ENCODE measurements at places on chromosomes 13 and 19.

DNA sequence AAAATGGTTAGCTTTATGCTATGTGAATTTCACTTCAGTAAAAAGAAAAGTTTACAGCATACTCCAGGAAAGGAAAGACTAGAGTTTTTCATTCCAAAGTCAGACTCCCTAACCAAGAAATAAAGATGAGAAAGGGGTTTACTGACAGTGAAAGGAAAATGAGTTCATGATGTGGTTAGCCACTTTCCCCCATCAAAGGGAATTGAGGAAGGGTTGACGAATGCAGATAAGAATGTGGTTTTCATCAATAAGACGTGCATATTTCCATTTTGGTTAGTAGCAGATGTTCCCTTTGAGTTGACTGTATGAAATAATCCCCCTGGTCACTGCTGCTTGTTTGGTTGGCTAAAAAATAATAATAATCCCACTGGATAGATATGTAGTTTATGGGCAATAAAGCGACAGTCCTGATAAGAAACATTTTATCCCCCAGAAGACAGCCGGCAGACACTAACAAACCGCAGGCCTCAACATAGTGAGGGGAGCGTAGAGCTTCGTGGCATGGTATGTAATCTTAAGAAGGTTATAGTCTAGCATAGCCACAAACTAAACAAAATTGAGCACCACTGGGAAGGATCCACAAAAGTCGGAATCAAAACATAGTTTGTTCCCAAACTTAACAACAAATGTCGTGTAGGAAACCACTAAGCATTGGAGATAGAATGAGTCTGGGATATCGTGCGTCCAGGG, 114.8 kb downstream of the COL4A2 start:
- peak; percentile 51 for DNase-seq

GRCh38 chr13:33740134-33740538, 77.8 kb upstream of the RFC3 start:
- no peak for DNase-seq

GRCh38 chr13:108915095-108915633, 285.8 kb downstream of the MYO16 start:
- DNase-seq, result peak; percentile 17

GRCh38 chr19:30745476-30745985, 373.3 kb downstream of the ZNF536 start:
- no peak for DNase-seq

GRCh38 chr13:50672025-50672424, 171.5 kb downstream of the DLEU7 start:
- no peak for DNase-seq

- no peak for DNase-seq
Observed at GRCh38 chr13:88736026-88736425, 1064.9 kb downstream of the SLITRK5 start.

- no peak for DNase-seq
Observed at GRCh38 chr13:24921003-24921402, 157.0 kb downstream of the RNF17 start.

- DNase-seq, result no peak
Observed at GRCh38 chr13:62997696-62998095, 1582.0 kb upstream of the PCDH20 start.

- DNase-seq, result no peak
Observed at GRCh38 chr13:81275666-81276258, 934.8 kb upstream of the SPRY2 start.

- DNase-seq, result no peak
Observed at GRCh38 chr13:90751026-90751425, 596.5 kb upstream of the MIR17HG start.

DNA sequence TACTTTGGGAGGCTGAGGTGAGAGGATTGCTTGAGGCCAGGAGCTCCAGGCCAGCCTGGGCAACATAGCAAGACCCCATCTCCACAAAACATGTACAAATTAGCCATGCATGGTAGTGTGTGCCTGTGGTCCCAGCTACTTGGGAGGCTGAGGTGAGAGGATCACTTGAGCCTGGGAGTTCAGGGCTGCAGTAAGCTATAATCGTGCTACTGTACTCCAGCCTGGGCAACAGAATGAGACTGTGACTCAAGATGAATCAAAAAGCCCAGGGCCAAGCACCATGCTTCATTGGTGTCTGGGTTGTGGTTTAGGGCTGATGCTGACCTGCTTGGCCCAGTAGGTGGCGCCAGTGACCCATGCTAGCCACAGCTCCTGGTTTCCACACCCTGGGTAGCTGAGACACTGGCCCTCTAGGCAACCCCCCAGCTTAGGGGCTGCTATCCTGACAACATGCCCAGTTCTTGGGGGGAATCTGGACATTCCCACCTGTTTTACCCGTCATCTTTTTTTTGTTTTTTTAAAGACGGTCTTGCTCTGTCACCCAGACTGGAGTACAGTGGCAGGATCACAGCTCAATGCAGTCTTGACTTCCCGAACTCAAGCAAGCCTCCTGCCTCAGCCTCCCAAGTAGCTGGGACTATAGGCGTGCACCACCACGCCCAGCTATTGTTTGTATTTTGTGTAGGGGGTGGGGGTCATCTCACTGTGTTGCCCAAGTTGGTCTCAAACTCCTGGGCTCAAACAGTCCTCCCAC, 5.5 kb downstream of the CCDC124 start:
- DNase-seq, result peak; percentile 92

DNA sequence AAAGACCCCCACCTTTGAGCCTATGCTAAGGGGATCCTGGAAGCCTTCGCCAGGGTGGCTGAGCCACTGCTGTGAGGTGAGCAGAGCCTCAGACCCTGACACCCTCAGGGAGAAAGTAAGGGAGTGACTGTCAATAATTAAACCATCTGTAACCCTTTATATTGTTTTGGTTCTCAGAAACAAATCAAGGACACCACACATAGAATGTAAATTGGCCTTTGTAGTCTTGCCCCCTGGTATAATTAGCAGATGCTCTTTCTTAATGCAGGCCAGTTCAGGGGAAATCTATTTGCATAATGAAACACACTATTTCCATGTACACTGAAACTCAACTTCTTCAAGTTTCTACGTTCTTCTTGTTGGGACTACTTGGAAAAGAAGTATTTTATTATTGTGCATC, 127.7 kb upstream of the EDNRB start:
- no peak for DNase-seq

GRCh38 chr19:17530586-17530985, 19.1 kb downstream of the PGLS start:
- no peak for DNase-seq

GRCh38 chr19:2043251-2043641, 7.8 kb downstream of the MKNK2 start:
- no peak for DNase-seq

DNA sequence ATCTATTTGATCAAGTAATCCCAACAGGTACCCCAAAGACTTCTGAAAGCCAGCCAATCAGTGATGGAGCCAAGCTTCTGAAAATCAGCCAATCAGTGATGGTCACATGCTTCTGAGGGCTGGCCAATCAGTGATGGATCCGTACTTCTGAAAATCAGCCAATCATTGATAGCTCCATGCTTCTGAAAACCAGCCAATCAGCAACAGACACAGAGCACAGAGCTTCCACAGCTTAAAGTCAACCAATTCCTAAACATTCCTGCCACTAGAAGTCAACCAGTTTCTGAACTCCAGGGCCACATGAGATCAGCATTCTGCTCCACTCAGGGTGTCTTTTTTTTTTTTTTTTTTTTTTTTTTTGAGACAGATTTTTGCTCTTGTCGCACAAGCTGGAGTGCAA, 8.2 kb upstream of the HSD17B14 start:
- no peak for DNase-seq

DNA sequence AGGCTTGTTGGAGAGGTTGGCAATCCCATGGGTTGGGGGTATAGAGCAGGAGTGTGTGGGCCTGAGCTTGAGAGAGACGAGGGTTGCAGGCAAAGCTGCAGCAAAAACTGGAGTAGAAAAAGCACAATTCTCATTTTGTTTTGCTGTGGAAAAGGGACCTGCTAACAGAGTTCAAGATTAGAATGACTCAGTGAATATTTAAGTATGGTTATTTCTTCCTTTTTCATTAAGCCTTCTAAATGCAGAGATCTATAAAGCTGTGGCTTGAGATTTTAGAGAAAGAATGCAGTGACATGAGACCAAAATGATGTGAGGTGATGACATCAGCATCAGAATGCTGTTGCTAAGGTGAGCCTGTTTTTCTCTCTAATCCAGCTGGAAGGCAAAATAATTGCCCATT, 10.8 kb upstream of the MBNL2 start:
- DNase-seq, result no peak
